ENCODE measurements at places on chromosomes 3 and 15.

DNA sequence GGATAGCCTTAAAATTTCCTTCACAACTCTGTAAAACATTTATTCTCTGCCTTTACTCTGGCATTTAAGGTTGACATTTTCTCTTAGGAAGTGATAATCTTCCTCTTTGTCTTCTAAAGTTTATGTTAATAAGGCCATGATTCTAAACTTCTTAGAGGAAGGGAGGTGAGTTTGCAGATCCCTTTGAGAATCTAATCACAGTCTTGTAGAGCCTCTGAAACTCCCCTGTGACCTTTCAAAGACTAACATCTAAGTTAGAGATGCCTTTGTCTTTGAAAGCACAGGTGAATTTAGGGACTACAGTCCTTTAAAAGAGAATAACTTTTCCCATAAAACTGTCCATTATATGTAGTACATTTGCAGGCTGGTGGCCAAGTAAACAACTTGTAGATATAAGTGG lies 115.1 kb downstream of the PLCL2 start:
- DNase-seq: no peak

GRCh38 chr15:36831904-36832287 lies 252.5 kb downstream of the CDIN1 start:
- DNase-seq: no peak

GRCh38 chr3:20563251-20563650 lies 377.2 kb upstream of the SGO1 start:
- DNase-seq: no peak

- DNase-seq: no peak
Measured at GRCh38 chr15:88613074-88613944, 7.8 kb upstream of the AEN start.

GRCh38 chr3:39147711-39148434 lies 5.5 kb downstream of the CSRNP1 start:
- peak; percentile 39 for DNase-seq

DNA sequence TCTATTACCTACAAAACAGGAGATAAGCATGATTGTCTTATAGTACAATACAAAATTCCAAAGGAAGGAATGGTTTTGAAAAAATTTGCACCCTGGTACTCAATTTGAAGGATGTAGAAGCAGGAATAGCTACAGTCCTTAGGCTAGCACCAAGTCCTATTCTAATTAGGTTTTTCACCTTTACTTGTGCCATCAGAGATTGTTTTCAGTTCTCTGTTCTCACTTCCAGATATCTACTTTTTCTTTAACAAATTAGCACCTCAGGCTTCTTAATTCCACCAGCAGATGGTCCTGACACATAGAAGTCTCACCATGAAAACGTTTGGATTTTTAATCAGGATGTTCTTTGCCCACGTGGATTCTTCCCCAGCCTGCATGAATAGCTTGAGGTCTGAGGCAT lies 43.8 kb downstream of the IL5RA start:
- DNase-seq: no peak

- no peak for DNase-seq
Measured at GRCh38 chr15:73026511-73027054, 25.7 kb upstream of the NEO1 start.

Data from CD4-positive, alpha-beta T cell treated with Interleukin-4 for 4 hours (primary cell).